Dermis microvascular lymphatic vessel endothelial cell (primary cell): ENCODE measurements at places on chromosomes 1 and 21. TPM values are rescaled to one million over a fixed set of nuclear protein-coding genes. Genes with fewer than 3 reads are reported as not detected.

Gene FGR
- total RNA-seq = 0.13 and 0.25 TPM in 2 replicates

Gene SMIM1
- total RNA-seq = 0.39 and 0.51 TPM in 2 replicates

Gene CNR2
- not detected in 2 replicates for total RNA-seq

Gene SLC1A7
- total RNA-seq = not detected in 2 replicates

Gene CFAP74
- total RNA-seq = not detected in 2 replicates

Gene SH2D1B
- total RNA-seq = 0.13 TPM in 1 of 2 replicates, not detected in the other

Gene RHCE
- total RNA-seq = 0.13 and 1.9 TPM in 2 replicates

Gene IGSF5
- total RNA-seq = not detected in 2 replicates

Gene RNASEL
- 0.25 and 0.39 TPM in 2 replicates for total RNA-seq
